NCI-H2081 treated with DMSO at 0.1 percent for 48 hours (cell line): ENCODE measurements at places on chromosomes 6 and 20.

GRCh38 chr6:73665686-73666319 is 12.0 kb upstream of the SLC17A5 start:
- DNase-seq, result no peak

DNA sequence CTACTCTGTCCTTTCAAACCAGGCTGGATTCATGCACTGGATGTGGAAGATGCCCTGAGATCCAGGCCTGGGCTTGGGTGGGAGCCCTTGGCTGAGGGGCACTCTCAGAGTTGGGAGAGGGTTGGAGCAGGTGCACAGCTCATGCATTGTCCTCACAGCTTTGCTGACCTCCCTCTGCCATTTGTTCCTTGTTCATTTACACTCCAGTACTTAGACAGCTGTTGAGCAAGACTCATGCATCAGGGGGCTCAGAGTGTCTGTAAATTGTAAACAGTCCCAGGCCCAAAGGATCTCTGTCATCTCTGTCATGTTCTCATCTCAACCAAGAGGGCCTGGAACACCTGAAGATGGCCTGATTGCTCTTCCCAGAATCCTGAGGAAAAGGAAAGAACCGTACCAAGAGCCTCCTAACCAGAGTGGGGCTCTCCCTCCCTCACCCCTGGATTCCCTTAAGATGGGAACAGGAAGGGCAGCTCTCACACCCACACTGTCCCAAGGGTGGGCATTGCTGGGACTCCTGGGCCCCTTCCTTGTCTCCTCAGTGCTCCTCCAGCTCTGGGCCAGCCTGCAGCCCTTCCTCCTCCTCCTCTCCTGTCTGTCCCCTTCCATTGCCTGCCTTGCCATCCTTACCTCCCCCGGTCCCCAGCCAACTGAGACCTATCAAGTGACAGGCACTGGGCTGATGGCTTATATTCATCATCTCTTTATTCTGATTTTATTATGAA is 132.9 kb downstream of the FOXO3 start:
- no peak for DNase-seq

DNA sequence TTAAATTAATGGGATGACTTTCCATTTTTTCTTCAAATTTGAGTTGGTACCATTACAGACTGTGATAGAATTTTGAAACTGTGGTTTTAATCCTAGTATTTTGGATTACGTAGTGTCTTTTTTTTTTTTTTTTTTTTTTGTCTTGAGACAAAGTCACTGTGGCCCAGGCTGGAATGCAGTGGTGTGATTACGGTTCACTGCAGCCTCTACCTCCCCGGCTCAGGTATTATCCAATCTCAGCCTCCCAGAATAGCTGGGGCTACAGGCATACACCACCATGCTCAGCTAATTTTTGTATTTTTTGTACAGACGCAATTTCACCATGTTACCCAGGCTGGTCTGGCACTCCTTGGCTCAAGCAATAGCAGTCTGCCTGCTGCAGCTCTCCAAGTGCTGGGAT is 87.1 kb downstream of the SOX4 start:
- no peak for DNase-seq

DNA sequence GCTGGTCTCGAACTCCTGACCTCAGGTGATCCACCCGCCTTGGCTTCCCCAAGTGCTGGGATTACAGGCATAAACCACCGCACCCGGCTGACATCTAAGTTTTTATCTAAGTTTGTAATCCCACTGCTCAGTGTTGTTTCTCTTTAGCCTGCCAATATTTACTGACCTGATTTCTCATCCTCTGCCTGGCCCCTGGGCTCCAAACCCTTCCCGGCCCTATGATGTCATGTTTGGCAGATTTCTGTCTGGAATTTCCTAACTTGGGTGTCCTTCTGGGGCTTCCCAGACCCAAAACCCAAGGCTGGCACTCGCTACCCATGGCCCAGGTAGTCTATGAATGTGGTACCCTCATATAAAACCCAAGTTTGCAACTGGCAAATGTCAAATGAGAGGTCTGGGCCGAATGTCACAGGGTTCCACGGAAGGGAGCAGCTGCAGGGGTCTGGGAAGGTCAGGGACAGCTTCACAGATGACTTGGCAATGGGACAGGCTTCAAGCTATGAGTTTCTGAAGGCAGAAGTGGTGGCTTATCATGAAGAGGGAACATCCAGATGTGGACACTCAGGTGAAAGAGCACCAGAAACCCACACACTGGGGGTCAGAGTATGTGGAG is 54.9 kb downstream of the TMEM170B start:
- no peak for DNase-seq

- DNase-seq, result no peak
These were observed 86.1 kb upstream of the ZNF217 start for GRCh38 chr20:53679597-53680309.

DNA sequence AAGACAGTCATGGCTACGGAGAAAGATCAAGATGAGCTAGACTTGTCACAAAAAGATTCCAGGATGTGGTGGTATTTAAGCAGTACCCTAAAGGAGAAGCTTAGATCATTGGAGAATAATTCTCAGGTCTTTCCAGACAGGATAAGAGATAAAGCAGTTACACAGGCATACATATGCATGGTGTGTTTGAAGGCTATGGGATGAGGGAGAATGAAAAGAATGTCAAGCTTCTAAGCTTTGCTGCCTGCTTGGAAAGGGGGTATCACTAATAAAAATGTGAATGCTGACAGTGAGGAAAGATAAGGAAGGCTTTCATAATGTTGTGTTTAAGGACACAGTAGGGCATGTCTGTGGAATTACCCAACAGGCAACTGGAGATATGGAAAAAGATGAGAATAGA is 28.1 kb downstream of the RWDD2A start:
- DNase-seq, result no peak

- DNase-seq, result no peak
These were observed 23.6 kb upstream of the IER3 start for GRCh38 chr6:30767944-30768301.

GRCh38 chr20:45842169-45842812 is 8.7 kb downstream of the SNX21 start:
- no peak for DNase-seq

DNA sequence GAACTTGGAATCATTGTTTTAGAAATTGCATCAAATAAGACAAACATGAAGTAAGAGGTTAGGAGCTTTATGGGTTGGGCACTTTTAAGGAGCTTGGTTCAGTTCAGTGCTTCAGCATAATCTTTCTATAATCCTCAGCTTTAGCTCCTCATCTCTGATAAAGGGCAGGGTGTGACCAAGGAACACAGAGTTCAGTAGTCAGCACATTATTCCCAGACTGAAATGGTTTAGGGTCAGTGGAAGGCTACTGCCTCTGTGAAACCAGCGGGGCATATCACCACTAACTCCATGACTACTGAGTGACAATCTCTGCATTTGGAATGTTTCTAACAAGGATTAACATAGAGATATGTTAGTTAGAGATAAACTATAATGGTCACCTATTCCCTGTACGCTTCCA is 36.9 kb downstream of the CRYBG1 start:
- DNase-seq, result no peak

DNA sequence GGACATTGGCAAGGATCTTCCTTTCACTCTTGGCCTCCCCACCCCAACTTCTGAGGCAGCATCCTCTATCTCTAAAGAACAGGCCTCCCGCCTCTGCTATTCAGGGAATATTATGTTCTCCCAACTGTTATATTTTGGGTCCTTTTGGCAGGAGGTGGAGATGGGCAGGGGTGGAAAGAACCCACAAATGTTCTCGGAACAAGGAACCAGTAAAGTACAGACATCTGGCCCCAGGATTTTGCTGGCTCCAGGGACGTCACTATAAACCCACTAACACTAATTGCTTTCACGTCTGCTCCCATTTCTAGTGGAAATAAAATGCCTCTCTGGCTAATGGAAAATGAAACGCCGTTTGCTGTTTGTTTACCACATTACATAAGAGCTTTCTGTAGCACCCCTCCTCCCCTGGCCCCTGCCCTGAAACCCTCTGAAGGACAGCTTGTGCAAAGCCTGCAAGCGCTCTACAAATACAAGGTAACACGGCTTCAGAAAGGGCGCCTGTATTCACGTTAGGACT is 77.7 kb upstream of the TBC1D7 start:
- no peak for DNase-seq

DNA sequence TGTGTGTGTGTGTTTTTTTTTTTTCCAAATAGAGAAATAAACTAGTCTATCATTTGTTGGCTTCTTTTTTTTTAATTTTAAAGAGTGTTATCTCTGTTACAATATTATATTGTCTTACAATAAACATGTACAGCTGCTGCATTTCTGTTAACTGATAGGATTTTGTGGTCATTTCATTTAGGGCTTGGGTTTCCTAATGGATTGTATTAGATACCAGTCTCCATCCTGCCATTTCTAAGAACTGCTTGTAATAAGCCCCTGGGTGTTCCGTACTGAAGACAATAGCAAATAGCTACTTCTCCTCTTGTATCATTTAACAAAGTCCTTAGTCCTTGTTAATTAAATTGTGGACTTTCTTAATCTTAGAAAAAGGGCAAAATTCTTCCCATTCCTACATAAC is 45.7 kb downstream of the SOBP start:
- no peak for DNase-seq
